ENCODE measurements at places on chromosomes 1 and 21.

- no peak for DNase-seq
Measured at GRCh38 chr1:86708920-86709319, 4.5 kb downstream of the SH3GLB1 start.

DNA sequence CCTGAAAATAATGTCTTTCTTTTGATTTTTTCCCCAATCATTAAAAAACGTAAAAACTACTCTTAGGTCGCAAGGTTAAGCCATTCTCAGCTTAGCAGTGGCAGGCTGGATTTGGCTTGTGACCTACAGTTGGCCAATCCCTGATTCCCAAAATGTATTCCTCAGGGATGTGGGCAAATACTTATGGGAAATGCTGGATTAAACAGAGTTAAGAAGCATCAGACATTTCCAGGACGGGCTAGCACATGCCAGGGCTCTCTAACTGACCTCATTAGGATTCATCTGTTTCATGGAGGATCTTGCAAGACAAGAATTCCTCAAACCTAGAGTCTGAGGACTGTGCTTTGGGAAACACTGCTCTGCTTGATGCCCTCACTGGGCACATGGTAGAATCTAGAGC is 982 bp upstream of the IL24 start:
- no peak for DNase-seq

GRCh38 chr1:54297596-54298283 is 97.8 kb downstream of the MRPL37 start:
- DNase-seq: no peak

DNA sequence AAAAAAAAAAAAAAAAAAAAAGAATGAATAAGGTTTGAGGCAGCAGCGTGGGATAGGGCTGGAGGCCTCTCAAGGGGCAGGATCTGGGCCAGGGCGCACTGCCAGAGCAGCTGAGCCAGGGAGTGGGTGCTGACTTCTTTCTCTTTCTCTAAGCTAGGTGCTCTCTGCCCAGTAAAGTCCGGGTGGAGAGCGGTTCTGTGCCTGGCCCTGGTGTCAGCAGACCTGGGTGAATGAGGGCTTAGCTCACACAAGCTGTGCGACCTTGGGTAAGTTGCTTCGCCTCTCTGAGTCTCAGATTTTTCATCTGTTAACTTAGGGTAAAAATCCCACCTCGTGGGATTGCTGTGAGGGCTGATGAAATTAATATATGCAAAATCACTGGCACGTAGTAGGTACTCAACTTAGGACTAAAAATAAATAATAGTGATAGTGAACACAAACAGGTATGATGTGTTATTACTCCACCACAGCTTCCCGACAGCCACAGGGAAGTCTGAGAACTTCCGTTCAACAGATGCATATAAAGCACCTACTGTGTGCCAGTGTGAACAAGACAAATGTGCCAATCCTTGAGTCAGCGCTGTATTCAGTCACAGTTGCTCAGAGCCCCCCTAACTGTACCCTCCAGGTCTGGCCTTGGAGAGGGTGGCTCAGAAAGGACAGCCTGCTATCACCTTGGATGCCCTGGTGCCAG is 2.0 kb upstream of the FAM131C start:
- peak; percentile 56 for DNase-seq

- no peak for DNase-seq
Measured at GRCh38 chr1:37481289-37482003, 7.1 kb downstream of the ZC3H12A start.

- no peak for DNase-seq
Measured at GRCh38 chr1:51422367-51423072, 92.2 kb upstream of the TTC39A start.

DNA sequence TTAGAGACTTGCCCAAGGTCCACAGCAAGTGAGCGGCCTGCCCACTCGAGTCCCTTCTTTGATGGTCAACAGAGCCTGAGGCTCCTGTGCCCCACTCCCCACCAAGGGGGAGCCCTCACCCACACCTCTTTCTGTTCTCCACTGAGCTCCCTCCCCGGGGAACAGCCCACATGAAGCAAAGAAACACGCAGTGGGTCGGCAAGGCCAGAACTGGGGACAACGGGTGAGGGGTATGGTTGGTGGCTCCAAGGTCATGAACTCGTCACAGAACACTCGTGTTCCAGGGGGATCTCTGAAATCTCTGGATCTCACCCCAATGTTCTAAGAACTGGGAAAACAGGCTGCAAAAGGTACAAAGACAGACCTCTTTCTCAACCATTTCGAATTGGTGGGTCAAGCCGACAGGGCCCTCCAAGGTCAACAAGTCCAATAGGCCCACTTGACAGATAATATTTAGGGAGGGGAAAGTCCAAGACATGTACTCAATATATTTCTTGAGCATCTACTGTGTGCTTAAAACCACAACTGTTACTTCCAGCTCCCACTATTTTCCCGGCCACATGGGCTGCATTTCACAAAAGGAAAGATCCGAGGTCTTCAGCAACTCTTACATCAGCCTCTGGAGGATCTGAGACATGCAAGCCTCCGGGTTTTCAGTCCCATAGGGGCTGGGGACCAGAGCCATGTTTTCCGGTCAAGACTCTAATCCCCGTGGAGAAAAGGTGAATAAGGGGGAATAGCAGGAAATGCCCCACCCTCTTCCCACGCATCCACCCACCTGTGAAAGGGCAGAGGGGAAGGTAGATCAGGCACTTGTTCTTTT is 1.1 kb upstream of the RAP1GAP start:
- DNase-seq: no peak

- no peak for DNase-seq
Measured at GRCh38 chr1:27132147-27132546, 22.8 kb downstream of the SLC9A1 start.

- peak; percentile 53 for DNase-seq
Measured at GRCh38 chr21:36647279-36648093, 51.4 kb upstream of the SIM2 start.

- DNase-seq: no peak
Measured at GRCh38 chr1:116891396-116892079, 18.2 kb upstream of the PTGFRN start.

DNA sequence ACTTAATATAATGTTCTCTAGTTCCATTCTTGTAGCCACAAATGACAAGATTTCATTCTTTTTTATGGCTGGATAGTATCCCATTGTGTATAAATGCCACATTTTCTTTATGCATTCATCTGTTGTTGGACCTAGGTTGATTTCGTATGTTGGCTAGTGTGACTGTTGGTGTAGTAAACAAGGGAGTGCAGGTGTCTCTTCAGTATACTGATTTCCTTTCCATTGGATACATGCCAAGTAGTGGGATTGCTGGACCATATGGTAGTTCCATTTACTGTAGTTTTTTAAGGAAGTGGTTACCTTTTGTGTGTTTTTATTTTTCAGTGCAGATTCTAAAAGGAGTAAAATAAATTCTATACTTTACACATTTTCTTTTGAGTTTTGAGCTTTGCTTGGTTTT is 5.7 kb downstream of the PARK7 start:
- no peak for DNase-seq

DNA sequence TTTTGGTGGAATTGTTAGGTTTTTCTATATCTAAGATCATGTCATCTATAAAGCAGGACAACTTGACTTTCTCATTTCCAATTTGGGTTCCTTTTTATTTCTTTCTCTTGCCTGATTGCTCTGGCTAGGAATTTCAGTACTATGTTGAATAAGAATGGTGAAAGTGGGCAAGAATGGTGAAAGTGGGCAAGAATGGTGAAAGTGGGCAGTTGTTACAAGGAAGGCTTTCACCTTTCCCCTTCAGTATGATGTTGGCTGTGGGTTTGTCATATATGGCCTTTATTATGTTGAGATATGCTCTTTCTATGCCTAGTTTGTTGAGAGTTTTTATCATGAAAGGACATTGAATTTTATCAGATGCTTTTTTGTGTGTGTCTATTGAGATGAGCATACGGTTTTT is 64.5 kb downstream of the XPR1 start:
- DNase-seq: no peak

GRCh38 chr1:81509594-81509993 is 291.1 kb upstream of the ADGRL2 start:
- no peak for DNase-seq

DNA sequence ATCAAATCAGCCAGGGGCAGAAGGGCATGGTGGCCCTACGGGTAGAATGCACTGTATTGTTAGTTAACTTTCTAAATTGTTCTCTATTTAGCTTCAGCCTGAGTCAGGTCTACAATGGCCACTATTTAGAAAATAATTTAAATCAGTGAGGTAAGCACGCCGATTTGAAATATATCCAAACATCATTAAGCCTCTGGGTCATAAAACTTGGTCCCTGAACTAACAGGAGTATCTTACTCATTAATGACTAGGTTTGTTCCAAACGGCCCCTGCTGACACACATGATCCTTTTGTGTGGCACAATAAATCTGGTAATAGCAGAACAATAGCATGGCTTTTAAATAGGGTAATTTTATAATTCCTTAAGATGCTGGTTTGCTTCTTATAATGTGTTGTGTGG is 48.4 kb downstream of the STX6 start:
- no peak for DNase-seq
